MCF 10A (cell line): ENCODE measurements at places on chromosomes 11 and 22.

GRCh38 chr11:70191495-70192140 lies 11.5 kb upstream of the FADD start:
- peak; percentile 67 for DNase-seq

GRCh38 chr11:75087319-75088305 lies 9.1 kb downstream of the OR2AT4 start:
- DNase-seq, result no peak

DNA sequence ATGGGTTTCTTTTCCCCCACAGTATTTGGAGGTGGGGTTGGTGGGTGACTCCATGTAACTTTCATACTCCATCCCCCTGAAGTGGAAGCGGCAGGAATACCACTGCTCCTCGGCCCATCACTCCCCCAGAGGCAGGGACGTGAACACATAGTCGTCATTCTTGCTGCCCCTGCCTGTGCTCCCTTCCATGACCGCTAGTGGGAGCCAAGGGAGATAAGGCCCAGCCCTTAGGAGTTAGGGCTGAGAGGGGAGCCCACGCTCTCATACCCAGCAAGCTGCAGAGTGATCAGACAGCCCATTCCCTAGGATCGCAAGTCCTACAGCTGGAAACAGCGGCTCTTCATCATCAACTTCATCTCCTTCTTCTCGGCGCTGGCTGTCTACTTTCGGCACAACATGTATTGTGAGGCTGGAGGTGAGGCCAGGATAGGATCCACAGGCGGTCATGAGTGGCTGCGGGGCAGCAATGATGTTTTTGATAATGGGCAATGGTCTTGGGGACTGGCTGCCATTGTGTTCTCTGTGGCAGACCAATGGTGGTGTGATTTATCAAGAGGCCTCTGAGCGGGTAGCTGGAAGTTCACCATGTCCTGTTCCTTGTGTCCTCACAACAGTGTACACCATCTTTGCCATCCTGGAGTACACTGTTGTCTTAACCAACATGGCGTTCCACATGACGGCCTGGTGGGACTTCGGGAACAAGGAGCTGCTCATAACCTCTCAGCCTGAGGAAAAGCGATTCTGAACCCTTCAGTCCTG lies 15.9 kb downstream of the RHOG start:
- DNase-seq, result peak; percentile 43

GRCh38 chr11:3111466-3111865 lies 53.6 kb downstream of the OSBPL5 start:
- no peak for DNase-seq
